ENCODE measurements at places on chromosomes 5 and 9. TPM values are rescaled to one million over a fixed set of nuclear protein-coding genes. Genes with fewer than 3 reads are reported as not detected.

The FAXDC2 gene
- 0.55 TPM for total RNA-seq

The PTTG1 gene
- total RNA-seq, result 188 TPM

The PCDHGA10 gene
- total RNA-seq, result 0.03 TPM

The PLPP6 gene
- 11.8 TPM for total RNA-seq

The TSSK1B gene
- total RNA-seq, result not detected

The RETREG1 gene
- 3.6 TPM for total RNA-seq

The TICAM2 gene
- 1.6 TPM for total RNA-seq

The SPATA31D4 gene
- total RNA-seq, result not detected

Data from A549 treated with Hydrocortisone at 1 μM for 4 hours (cell line).